ENCODE measurements at places on chromosomes 1 and 21. TPM values are rescaled to one million over a fixed set of nuclear protein-coding genes. Genes with fewer than 3 reads are reported as not detected.

MXRA8 gene
- total RNA-seq: 46.0 TPM

ST6GALNAC5 gene
- total RNA-seq: 2.2 TPM

CC2D1B gene
- 19.9 TPM for total RNA-seq

FALEC gene
- not detected for total RNA-seq

HES2 gene
- total RNA-seq: not detected

ESRRG gene
- 0.72 TPM for total RNA-seq

IVL gene
- not detected for total RNA-seq

Measured in H4 (cell line).